Fibroblast of upper back skin (primary cell): ENCODE measurements at places on chromosomes 7 and 10.

DNA sequence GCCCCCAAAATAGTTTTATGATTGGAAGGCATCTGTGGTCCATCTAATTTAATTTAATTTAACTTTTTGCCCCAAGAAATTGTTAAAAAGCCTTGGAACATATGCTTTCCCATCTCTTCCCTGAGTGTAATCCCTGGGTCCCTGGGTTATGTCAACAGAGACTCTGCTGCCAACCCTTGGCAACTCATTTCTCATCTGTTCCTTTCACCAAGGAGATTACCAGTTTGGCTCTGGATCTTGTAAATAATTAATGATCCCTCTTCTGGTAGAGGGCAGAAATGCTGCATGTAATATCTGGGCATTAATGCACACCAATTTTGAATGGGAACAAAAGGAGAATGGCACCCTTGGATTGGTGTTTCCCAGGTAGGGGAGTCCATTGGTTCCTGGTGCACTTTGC is 514.2 kb downstream of the CCSER2 start:
- no peak for DNase-seq

GRCh38 chr7:156113731-156114130 is 301.5 kb upstream of the SHH start:
- DNase-seq: no peak

DNA sequence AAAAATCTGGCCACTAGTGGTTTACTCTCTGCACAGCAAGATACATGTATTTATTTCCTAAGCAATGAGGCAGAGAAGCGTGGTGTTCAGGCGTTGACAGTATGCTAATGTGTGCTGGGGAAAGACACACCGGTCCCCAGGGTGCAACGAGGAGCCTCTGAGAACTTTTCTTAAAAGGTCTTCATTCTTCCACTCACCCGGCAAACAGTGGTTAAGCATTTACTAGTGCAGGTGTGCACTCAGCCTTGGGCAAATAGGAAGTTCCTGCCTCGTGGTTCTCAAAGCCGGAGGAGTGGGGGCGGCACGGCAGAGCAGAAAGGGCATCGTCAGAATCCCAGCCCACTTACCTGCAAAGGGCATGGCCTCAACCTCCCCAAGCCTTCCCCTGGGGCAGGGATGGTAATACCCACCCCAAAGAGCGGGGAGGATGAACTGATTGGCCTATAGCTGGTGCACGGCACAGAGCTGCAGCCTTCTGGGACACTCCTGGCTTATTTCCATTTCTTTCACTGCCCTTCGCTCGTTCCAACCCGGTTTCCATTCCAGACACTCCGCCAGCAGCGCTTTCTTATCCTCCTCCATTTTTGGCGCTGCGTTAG is 184.3 kb upstream of the CTBP2 start:
- no peak for DNase-seq

GRCh38 chr10:117653170-117653515 is 110.6 kb downstream of the EMX2 start:
- peak; percentile 97 for DNase-seq

DNA sequence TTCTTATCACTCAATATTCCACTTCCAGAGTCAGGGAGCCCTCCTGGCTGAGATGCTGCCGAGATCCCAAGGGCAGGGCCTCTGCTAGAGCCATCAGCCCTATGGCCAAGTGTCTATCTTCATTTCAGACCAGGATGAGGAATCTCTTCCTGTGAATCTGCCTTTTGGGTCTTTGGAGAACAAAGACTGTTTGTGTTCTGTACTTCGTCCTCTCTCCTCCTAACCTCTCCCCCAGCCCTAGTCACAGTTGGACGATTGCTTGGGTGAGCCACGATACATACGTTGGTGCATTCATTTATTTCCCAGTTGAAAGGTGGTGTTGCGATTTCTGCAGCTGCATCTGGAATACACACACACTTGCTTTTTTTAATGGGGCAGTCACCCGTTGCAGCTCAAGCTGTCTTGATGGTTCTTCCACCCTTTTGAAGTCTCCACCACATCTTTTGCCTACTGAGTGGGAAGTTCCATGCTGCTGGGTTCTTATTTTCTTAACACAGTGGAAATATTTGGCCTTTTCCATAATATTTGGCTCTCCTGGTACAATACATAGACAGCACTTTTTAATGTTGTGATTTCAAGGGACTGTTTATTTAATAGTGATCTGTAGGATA is 26.7 kb downstream of the SH3PXD2A start:
- DNase-seq: no peak

GRCh38 chr10:72477463-72477862 is 122.7 kb upstream of the DNAJB12 start:
- DNase-seq: no peak

DNA sequence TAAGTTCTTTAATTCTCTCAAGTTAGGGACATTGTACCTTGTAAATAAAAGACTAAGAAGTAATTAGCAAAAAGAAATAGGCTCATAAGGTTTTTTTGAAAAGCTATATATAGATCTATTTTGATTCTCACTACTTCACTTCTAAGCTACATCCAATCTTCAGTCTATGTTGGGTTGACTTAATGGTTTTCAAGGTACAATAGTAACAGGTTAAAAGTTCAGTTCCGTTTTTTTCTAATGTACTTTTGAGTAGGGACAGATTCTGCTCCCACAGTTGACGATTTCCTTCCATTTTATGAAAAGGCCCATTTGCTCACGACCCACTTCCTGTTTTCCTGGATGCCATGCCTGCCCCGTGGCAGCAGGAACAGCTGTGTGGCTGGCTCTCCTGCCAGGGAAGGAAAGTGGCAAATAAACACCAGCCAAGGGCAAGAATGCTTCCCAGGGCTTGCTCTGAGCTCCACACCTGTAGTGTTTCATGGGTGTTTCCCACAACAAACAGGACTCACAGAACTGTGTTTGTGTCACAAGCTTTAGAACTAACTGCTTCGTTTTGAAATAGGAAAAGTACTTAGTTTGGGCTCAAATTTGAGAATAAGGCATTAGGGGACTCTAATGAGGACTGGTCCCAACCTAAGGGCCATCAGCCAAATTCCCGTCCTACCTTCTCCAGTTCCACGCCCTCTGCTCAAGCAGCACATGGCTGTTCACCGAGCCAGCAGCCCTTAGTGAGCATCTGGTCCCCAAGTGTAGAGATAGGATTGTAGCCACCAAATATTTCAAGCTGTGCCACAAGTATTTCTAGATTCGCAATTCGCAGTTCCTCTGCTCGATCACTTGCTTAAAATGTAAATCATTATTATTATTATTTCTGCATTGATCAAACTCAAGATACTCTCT is 240.7 kb downstream of the COBL start:
- DNase-seq: no peak

DNA sequence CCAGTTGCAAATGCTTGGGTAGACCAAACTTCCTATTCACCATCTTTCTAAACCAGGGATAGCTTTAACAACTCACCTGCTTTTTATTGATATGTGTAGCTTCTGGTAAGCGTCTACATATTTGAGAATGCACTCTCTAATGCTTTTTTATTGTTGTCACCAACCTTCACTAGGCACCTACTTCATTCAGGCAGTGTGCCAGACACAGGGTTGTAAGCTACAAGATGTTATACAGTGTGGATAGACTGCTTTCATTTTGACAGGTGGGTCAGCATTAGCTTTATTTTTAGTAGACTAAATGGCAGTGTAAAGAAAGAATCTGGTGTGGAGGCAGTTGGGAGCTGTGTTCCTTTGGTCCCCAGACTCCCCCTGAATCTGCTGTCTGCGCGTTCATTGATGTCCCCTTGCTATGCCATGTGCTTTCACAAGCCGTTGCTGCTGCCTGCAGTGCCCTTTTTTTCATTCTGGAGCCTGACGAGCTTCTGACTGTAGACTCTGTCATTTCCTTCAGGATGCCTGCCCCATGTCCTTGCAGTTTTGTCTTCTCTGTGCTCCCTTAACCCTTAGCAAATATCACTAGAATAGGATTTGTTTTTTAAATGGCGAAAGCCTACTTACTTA is 32.1 kb downstream of the NRF1 start:
- DNase-seq: no peak

- DNase-seq: no peak
Measured at GRCh38 chr7:105800849-105801534, 75.4 kb downstream of the ATXN7L1 start.

DNA sequence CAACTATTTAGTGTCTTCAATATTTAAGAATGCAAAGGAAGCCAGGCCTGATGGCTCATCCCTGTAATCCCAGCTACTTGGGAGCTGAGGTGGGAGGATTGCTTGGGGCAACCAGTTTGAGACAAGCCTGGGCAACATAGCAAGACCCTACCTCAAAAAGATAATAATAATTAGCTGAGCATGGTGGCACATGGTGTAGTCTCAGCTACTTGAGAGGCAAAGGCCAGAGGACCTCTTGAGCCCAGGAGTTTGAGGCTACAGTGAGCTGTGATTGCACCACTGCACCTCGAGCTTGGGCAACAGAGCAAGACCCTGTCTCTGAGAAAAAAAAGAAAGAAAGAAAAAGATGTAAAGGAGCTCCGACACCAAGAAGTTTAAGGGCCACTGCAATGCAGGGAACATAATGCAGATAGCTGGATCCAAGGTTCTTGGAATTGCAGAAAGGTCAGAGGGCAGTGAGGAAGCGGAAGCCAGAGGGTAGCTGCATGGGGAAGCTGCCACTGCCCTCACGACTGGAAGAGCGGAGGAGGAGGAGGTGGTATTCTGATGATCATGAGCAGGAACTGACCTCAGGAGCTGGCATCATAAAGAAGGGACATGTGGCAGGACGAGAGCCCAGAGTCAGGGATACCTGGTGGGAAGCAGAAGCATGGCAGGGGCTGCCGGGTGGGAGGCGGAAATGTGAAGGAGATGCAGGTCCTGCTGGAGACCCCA is 60.2 kb upstream of the PODXL start:
- DNase-seq: no peak

DNA sequence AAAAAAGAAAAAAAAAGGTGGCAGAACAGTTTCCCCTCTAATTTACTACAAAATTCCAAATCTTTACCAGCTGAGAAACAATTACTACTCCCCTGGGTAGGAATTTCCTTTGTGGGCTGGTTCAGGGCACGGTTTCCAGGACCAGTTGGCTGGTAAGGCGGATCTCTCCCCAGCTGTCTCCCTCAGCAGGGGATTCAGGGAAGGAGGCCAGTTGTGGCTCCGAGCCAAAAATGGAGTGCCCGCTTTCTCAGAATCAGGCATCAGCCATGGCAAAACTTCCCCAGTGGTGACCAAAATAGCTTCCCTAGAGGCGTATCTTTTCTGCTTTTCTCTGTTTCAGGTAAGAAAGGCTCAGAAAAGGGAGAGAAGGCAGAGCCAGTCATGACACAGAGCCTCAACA is 91.2 kb downstream of the ZNF22 start:
- no peak for DNase-seq

DNA sequence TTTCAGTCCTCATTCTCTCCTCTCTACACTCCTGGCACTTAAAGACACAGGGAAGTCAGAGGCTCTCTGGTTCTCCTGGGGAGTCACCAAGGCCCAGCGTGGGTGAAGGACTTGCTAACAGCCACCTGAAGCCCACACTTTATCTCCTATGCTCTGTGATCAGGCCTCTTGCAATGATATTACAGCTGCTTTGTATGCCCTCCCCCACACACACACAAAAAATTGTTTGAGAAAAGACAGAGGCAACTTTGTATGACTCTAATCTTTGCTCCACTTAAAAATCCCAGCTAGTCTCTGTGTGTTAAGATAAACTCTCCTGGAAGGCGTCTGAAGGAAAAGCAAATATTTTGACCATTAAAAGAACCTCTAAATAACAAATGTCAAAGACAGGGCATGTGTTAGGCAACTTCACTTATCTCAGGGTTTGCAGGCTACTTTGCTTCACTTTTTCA is 507.2 kb downstream of the TNS3 start:
- DNase-seq: no peak

- DNase-seq: no peak
Measured at GRCh38 chr7:74380720-74381119, 73.0 kb upstream of the GTF2IRD1 start.

- DNase-seq: no peak
Measured at GRCh38 chr10:6494936-6495592, 85.0 kb downstream of the PRKCQ start.

DNA sequence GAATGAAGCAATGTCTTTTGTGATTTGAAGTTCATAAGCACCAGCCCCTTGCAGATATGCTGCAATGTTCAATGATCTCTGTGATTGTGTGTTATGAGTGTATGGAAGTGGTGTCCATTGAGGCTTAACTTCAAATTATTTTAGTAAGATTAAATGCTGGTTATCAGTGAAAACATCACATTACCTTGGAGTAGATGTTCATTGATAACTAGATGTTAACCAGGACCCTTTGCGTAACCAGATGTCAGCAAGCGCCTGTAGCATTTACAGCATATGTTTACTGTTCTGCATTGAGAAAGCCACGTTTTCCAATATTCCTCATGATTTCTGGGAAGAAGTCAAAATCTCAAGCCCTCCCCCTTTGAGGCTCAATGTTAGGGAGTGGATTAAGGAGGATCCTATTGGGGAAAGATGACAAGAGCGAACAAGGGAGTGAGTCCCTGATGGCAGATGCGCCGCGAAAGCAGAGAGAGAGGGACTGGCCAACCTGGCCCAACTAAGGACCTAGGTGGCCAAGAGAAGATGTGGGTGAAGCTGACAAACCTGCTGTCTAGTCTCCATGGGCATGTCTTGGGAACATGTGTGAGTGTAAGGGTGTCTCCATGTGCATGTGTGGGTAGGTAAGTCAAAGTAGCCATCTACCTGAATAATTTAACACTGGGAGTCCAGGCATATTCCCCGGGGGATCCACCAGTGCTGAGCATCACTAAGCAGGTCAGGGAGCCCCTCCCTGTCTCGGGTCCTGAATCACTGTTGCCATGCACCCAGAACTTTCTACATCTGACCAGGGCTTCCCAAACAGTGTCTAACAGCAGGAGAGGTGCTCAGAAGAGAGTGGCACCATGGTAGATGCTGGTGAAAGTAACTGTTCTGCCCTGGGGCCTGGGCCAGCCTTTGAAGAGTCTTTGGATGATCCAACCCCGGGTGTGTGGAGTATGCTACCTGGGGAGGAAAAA is 141.6 kb upstream of the GDF10 start:
- no peak for DNase-seq

GRCh38 chr7:17293481-17293880 is 5.0 kb upstream of the AHR start:
- no peak for DNase-seq

DNA sequence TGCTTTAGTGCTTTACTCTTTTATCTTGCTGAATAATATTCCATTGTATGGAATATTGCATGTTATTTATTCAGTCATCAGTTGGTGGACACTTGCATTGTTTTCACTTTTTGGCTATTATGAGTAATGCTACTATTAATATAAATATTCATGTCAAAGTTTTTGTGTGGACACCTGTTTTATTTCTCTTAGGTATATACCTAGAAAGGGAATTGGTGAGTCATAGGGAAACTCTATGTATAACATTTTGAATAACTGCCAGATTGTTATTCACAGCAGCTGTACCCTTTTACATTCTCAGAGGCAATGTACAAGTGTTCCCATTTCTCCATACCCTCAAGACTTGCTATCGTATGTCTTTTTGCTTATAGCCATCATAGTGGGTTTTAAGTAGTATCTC is 268.7 kb downstream of the SEMA3A start:
- DNase-seq: no peak

DNA sequence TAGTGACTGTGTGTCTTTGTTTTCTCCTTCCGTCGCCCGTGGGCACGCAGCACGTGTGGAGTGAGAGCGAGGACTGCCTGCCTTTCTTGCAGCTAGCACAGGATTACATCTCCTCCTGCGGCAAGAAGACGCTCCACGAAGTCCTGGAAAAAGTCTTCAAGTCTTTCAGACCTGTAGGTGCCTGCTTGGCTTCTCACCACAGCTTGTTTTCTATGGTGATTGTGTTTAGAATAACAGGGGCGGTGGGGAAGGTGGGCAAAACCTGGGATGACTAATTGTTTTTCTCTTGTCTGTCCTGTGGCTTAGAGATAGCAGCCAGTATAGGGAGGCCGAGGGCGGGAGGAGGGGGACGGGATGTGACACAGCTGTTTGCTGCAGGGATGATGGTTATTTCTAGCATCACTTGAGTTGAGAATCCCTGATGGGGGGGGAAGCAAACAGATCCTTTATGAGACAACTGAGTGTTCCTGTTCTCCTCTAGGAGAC is 11.4 kb downstream of the MTURN start:
- DNase-seq: no peak
